ENCODE measurements at places on chromosomes 7 and 10. TPM values are rescaled to one million over a fixed set of nuclear protein-coding genes. Genes with fewer than 3 reads are reported as not detected.

LRGUK gene
- 0.20 TPM for total RNA-seq

CALCR gene
- total RNA-seq: 0.20 TPM

RAMP3 gene
- not detected for total RNA-seq

RASA4B gene
- 9.9 TPM for total RNA-seq

MYPN gene
- 0.10 TPM for total RNA-seq

SPDYE1 gene
- total RNA-seq: not detected

IRF5 gene
- total RNA-seq: 0.26 TPM

CPXM2 gene
- total RNA-seq: not detected

CYP26C1 gene
- 0.15 TPM for total RNA-seq

PIP gene
- total RNA-seq: not detected

PYROXD2 gene
- total RNA-seq: 9.4 TPM

RALA gene
- total RNA-seq: 29.2 TPM

FGL2 gene
- total RNA-seq: 0.19 TPM

BMPR1A gene
- 74.2 TPM for total RNA-seq

LIPK gene
- total RNA-seq: not detected

BRAT1 gene
- 21.0 TPM for total RNA-seq

ZC3HAV1 gene
- total RNA-seq: 33.8 TPM

TRPV5 gene
- total RNA-seq: not detected

LRIT1 gene
- not detected for total RNA-seq

MMP21 gene
- not detected for total RNA-seq

ITGB8 gene
- total RNA-seq: 1.3 TPM

LAMB1 gene
- 405 TPM for total RNA-seq

SUV39H2 gene
- total RNA-seq: 9.2 TPM

GSAP gene
- total RNA-seq: 1.9 TPM

RTKN2 gene
- 3.4 TPM for total RNA-seq

LBX1 gene
- not detected for total RNA-seq

OR6B1 gene
- not detected for total RNA-seq

GPR85 gene
- total RNA-seq: 0.90 TPM

SH2D4B gene
- total RNA-seq: not detected

CTAGE8 gene
- total RNA-seq: 1.4 TPM

TEX36 gene
- not detected for total RNA-seq

SEPHS1 gene
- total RNA-seq: 52.9 TPM

CRYGN gene
- total RNA-seq: not detected

PTPRN2 gene
- total RNA-seq: 0.36 TPM

PRKG1 gene
- 27.1 TPM for total RNA-seq

ADIRF gene
- total RNA-seq: 0.54 TPM

CFTR gene
- not detected for total RNA-seq

TMEM168 gene
- total RNA-seq: 23.9 TPM

TMEM236 gene
- total RNA-seq: 0.07 TPM

HERPUD2 gene
- total RNA-seq: 29.9 TPM

FGF8 gene
- total RNA-seq: not detected

SMC3 gene
- 32.7 TPM for total RNA-seq

DEPP1 gene
- 9.4 TPM for total RNA-seq

LLCFC1 gene
- total RNA-seq: not detected

IMPDH1 gene
- total RNA-seq: 76.4 TPM

ASB10 gene
- total RNA-seq: not detected

TMEM209 gene
- 13.2 TPM for total RNA-seq

ITGB1 gene
- total RNA-seq: 1,280 TPM

FIGNL1 gene
- 11.4 TPM for total RNA-seq

EVX1 gene
- not detected for total RNA-seq

IFIT2 gene
- 3.3 TPM for total RNA-seq

IDI2 gene
- not detected for total RNA-seq

FAM13C gene
- total RNA-seq: 5.9 TPM

STK31 gene
- 0.13 TPM for total RNA-seq

PCDH15 gene
- 0.12 TPM for total RNA-seq

HOXA11 gene
- total RNA-seq: not detected

PRLHR gene
- total RNA-seq: not detected

AGR2 gene
- not detected for total RNA-seq

SPDYE8 gene
- total RNA-seq: not detected

Measured in chondrocyte (in vitro differentiated cells).